ENCODE measurements at places on chromosomes 2 and 18.

DNA sequence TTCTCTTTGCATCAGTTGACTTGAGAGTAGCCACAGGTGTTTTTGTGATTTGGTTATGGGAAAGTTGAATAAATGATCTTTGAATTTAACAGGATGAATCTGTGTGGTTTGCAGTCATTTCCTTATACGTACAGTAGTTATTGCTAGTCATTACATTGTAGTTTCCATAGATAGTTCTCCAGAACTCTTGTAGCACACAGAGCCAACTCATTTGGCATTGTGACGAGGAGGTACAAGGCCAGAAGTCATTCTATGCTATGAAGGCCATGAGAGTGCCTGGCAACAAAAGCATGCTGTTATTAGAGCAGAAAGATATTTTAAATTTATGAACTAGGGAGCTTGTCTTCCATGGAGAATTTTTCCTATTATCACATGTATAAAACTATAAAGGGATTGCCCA, 973.0 kb upstream of the CHAC2 start:
- no peak for DNase-seq

GRCh38 chr2:67792191-67792590, 270.6 kb downstream of the C1D start:
- DNase-seq, result no peak

DNA sequence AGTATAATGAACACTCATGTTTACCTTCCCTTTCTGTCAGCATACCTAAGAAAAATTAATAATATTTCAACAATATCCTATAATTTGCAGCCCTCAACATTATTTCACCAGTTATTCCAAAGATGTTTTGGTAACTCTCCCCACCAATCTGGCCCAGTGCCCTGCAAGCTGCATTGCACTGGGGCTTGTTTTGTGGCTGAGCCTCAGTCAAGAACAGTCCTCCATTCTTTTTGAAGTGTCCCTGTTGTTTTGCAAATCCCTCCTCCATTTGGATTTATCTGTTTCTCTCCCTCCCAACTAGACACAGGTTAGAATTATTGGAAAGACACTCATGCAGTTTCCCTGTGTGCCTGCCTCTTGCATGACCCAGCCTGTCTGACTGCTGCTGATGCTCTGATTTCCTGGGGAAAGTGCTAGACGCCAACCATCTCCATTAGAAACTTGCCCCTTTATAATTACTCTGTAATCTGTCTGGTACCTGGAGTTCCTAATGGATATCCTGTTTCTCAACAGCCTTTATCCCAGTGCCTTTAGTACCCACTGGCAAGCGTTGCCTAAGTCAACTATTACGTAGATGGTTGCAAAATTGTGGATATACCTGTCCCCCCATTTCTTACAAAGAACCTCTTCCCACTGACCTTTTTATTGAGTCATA, 60.2 kb downstream of the EIF5B start:
- DNase-seq, result no peak

- no peak for DNase-seq
Observed at GRCh38 chr2:24513281-24514071, 22.4 kb downstream of the NCOA1 start.

DNA sequence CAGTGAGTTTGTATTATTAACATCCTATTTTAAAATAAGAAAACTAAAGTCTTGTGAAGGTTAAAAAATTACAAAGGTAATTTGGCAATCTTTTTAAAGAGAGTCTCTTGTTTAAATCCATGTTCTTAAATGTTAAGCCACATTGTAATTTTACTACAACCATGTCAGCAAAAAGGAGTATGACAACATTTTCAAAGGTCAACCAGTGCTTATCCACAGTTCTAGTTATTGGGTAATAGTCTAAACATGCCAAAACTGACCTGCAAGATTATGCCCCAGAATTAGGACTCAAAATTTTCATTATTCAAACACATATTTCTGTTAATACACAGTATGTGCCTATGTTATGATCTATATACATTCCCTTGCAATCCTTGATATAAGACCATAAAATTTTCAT, 1312.6 kb upstream of the CHAC2 start:
- no peak for DNase-seq

- DNase-seq, result no peak
Observed at GRCh38 chr18:55102501-55102900, 143.2 kb upstream of the CCDC68 start.

- DNase-seq, result no peak
Observed at GRCh38 chr2:198476007-198476406, 671.6 kb downstream of the PLCL1 start.

GRCh38 chr18:34880403-34880802, 160.8 kb upstream of the MAPRE2 start:
- DNase-seq, result no peak

Data from T-helper 1 cell (primary cell).